NCI-H2171 treated with DMSO at 0.1 percent for 48 hours (cell line): ENCODE measurements at places on chromosomes 4 and X.

DNA sequence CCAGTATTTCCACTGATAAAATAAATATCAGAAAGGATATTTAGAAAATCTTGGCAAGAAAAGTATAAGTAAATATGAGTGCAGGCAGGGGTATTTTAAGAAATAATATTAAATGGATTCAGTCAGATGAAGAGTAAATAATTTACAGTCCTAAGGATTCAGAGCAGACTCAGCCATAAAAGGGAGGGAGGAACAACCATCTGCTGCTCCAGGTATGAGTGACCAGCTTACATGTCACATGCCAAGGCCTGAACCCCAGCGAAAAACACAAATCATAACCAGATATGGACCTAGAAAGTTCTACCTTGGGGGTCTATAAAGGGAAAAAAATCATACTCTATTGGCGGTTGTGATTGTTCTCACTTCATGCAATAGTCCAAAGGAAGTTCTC, 166.8 kb downstream of the COL4A6 start:
- peak; percentile 30 for DNase-seq

- DNase-seq, result peak; percentile 40
Observed at GRCh38 chrX:129360175-129360574, 163.1 kb downstream of the SMARCA1 start.

- no peak for DNase-seq
Observed at GRCh38 chr4:70402762-70403161, 5.0 kb downstream of the OPRPN start.

- DNase-seq, result no peak
Observed at GRCh38 chrX:295136-295535, 14.0 kb downstream of the PLCXD1 start.

- peak; percentile 63 for DNase-seq
Observed at GRCh38 chr4:80335554-80336358, at the start of gene CFAP299. Gene CFAP299 (plus strand): TSS chr4:80335730.

GRCh38 chr4:20544645-20545044, 155.6 kb upstream of the PACRGL start:
- peak; percentile 66 for DNase-seq

DNA sequence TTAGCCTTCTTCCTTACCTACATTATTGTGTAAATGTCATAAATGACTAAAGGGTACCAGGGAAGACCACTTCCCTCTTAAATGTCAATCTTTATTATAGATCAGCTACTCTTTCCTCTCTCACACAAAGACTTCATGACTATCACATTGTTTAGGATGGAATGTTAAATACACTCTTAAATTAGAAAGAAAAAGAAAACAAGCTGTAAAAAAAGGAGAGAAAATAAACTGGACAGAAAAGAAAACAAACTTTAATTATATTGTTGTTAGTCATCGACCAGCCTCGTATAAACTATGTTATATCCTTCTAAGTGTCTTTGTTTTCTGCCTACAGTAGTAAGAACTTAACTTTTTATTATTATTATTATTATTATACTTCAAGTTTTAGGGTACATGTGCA, 666.4 kb upstream of the NR3C2 start:
- no peak for DNase-seq

DNA sequence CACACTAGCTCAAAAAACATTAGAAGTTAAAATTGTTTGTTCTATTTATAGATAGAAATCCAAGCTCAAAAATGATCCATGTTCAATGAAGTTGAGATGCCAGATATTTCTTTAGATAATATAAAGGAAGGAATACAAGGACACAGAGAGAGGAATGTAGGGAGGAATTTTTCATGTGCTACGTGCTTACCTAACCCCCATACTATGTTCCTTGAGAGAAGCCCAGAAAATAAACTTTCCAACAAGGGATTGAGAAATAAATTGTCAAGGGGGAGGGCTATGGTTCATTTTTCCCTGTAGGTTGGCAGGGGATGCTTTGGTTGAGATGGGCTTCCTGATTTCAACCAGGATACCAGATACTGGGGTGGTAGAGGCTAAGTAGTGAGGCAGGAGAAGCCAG, 15.6 kb upstream of the ADH5 start:
- no peak for DNase-seq

- peak; percentile 52 for DNase-seq
Observed at GRCh38 chr4:630656-631055, 5.3 kb downstream of the PDE6B start.

- no peak for DNase-seq
Observed at GRCh38 chrX:43728002-43728401, 71.9 kb downstream of the MAOA start.

DNA sequence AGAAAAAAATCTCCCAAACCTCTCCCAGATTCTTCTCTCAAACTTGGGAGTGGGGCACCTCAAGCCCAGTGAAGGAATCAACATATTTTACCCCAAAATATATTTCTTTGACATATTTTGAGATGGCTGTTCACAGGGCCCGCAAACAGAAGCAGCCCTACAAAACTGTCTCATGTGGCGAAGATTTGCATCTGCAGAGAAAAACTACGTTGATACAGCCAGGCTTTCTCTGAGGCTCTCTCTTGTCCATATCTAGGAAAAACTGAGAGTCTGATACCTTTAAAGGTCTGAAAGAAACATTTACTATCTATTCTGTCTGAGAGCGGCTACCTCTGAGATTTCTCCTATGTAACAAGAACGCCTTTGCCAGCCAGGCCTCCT, 23.3 kb upstream of the TMSB4X start:
- DNase-seq, result no peak

DNA sequence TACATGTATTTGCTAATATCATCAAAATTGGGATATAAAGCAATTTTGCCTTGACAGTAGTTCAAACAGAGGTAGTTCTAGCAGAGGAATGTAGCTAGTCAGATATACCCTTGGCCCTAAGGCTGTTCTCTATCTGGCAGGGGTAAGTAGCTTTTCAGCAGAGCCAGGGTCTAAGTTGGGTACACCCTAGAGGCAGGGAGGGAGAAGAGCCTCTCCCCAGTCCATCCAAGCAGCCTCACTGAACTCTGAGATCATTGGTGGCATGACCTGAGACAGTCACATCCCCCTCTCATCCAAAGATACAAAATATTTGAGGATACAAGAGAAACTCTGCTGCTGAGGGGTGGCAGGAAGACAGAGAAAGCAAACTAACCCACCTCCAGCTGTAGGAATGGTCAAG, 343.7 kb downstream of the DHX15 start:
- no peak for DNase-seq

DNA sequence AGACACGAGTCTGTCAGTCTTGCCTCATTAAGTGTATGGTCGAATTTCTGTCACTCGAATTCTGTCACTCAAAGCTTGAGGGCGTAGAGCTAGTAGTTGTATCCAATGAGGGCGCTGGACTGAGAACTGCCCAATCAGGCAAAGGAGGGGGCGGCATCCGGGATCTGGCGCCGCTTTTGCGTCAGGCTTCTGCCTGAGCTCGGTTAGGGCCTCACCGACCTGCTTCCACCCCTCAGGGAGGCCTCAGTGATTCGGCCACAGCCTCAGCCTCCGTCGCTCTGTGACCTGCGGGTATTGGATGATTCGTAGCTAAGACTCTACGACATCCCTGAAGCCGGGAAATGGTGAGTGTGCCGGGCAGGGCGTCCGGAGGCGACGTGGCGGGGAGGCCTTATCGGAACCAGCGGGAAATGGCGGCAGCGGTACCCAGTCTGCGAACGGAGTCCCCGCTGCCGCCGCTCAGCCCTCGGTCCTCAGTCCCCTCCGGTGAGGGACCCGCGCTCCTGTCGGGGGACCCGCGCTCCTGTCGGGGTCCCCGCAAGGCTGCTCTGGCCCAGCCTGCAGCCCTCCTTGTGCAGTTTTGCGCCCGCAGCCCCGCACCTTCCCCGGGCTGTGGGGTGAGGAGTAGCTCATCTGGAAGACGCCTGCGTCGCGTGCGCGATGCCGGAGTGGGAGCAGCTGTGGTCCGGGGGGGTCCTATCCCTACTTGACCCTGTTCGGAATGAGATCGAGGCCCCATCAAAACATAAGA, 88.3 kb downstream of the ZNF718 start:
- no peak for DNase-seq
